SK-N-MC (cell line): ENCODE measurements at places on chromosomes 2 and 18.

- no peak for DNase-seq
Observed at GRCh38 chr2:176652300-176653182, 383.3 kb downstream of the MTX2 start.

DNA sequence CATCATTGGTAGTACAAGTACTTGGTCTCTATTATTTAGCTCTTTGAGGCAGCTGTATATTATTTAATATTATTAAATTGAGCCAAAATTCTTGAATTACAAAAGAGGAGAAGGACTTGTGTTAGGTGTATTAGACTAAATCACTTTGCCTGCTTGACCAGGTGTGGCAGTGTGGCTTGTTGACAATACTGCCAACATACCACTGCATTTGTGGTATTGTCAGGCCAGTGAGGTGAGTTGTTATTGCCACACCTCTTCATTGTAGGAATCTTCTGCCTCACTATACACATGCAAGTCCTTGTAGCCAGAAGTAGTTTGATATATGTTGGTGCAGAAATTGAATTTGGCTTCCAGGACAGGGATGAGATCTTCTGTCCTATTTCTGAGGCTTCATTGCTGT is 40.5 kb downstream of the CYP20A1 start:
- no peak for DNase-seq

DNA sequence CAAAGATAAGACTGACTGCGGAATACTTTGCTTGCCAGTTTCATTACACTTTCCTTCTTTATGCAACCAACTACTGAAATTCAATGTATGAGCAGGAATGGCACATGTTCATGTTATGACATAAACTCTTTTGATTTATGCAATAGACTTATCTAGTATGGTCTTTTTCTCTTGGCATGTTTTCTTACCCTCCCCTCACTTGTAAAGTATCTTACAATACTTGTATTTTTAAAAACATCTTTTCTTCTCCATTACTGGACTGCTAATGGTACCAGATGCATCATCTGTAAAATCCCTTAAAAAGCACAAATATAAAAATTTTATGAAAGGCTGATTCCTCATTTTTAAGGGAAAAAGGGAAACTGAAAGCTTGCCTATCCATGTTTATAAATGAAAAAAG is 373.8 kb downstream of the ZEB2 start:
- DNase-seq: no peak

- no peak for DNase-seq
Observed at GRCh38 chr2:43387092-43388062, 161.0 kb upstream of the ZFP36L2 start.

- DNase-seq: no peak
Observed at GRCh38 chr2:145813481-145813880, 1293.6 kb upstream of the ZEB2 start.

- DNase-seq: no peak
Observed at GRCh38 chr2:218719457-218719856, 8.8 kb downstream of the TTLL4 start.

GRCh38 chr18:54020966-54021365 is 203.5 kb downstream of the MBD2 start:
- DNase-seq: no peak
